ENCODE measurements at places on chromosomes 12 and 14.
A peak's percentile ranks its signal among the peaks of the same experiment; 100 is the strongest.

DNA sequence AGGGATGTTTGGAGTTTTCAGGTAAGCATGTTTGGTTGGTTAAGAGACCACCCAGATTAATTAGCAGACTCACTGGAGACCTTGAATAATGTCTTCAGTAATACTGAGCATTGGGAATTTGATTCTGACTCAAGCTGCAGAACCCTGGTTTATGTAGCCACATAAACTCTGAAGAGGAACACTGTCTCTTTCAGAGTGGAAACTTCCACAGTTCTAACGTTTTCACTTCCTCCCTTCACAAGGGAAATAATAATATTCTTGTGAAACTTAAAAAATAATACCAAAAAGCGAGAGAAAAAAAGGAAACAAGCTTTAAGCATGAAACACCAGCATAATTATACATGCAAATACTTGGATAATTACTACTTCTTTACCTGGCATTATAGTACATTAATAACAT, 40.0 kb upstream of the ST8SIA1 start:
- DNase-seq = no peak

DNA sequence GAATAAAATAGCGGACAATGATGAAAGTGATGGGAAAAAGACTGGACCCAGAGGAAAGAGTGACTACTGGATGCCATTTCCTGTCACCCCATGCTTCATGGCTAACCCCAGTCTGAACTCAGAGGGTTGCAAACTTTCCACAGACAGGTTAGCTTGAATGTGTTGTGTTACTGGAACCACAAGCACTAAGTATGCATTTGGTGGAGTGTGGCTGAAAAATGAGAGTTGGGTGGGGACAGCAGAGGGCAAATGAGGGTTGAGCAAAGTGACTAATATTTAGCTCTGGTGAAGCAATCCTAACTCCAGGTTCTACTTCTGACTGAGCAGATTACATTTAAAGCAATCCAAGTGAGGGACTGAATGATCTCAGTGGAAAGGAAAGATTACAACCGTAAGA, 1.6 kb downstream of the SLC16A7 start:
- peak; percentile 33 for DNase-seq

DNA sequence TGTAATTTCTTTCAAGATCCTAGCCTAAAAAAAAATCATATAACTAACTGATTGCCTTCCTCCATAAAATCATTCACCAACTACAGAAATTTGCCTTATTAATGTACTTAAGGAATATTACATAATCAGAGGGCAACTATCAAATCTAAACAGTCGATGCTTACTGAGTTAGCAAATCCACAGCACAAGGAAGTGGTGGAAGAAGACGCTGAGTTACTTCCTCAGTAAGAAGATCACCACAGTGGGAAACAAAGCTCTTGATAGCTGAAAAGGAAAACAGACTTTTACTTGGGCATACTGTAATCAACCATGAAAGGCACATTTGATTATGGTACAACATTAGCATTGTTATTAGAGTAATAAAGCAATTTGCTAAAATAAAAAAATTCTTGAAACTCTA, 48.7 kb downstream of the HEATR5A start:
- DNase-seq = no peak

- DNase-seq = no peak
These were observed 49.9 kb downstream of the PRICKLE1 start for GRCh38 chr12:42539696-42540095.

DNA sequence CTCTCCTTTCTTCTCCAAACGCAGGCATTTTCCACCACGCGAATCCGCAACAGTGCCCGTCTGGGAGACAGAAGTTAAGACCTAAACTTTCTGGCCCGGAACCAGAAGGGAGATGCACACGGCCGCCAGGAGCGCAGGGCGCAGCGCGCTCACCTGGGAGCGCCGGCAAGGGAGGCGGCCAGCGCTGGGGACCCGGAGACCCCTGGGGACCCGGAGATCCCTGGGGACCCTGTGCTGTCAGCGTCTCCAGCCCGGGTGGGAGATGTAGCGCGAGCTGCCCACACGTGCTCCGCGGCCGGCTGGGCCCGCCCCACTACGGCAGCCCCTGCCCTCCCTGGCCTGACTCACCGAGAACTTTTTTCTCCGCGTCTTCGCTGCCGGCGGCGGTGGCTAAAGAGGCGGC, 620 bp downstream of the YBX3 start:
- DNase-seq = no peak

DNA sequence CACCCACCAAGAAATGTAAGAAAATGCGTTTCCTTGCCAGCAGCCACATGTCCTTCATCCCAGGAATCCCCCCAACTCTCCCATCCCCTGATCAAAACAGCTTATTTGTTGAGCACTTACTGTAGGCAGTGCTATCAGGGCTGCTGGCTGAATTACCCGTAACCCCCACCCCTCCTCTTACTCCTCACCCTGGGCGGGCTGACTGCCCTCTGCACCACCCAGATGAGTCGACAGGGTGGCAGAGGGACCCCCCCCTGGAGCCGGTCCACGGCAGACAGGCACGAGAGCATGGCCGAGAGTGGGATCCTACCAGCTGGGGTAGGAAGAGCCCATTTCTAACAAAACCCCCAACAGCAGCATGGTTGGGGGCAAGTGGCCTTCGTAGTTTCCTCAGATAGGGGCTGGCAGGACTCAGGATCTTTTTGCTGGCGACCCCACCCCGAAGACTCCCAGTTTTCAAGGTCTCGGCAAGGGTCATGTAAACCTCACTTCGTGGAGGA, 1.1 kb upstream of the RHOF start:
- no peak for DNase-seq

- DNase-seq = no peak
These were observed 277.4 kb upstream of the GRIP1 start for GRCh38 chr12:66956300-66956699.

All from stimulated activated CD4-positive, alpha-beta T cell treated with anti-CD3 and anti-CD28 coated beads, TNF-alpha, amount 100 ng/mL, for 1 hour (primary cell).